ENCODE measurements at places on chromosomes 11 and 22.

DNA sequence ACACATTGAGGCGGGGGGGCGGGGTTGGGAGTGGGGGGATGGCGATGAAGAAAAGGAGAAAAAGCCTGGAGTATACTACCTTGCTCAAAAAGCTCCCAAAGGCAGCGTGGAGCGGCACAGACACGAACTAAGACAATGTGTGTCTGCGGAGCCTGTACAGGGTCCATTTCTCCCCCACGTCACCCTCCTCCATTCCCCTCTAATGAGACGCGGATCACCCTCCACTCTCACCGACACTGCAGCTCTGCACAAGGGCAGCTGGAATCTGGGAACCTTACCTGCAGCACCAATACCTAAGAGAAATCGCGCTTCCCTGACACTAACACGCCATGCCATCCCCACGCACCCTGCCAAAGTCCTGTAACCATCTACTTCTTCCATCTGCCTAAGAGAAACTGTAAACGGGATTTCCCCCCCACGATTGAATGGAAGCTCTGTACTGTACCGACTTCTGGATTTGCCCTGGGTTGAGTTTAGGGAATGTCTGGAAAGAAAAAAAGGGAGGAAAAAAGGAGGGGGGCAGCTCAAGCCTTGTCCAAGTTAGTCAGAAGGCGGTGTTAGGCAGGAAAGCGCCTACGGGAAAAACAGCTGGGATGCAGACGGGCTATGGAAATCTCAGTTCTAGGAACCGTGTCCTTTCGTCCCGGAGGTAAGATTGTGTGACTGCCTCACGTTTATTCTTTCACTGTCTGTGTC lies 125.7 kb upstream of the C11orf58 start:
- no peak for DNase-seq

DNA sequence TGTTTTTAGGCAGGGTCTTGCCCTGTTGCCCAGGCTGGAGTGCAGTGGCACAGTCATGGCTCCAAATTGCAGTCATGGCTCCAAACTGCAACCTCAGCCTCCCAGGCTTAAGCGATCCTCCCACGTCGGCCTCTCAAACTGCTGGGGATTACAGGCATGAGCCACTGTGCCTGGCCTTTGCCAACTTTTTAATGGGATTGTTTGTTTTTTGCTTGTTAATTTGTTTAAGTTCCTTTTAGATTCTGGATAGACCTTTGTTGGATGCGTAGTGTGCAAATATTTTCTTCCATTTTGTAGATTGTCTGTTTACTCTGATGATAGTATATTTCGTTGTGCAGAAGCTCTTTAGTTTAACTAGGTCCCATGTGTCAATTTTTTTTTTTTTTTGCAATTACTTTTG lies 10.0 kb upstream of the SCGB1D1 start:
- no peak for DNase-seq

GRCh38 chr22:22895776-22896445 lies 8.3 kb downstream of the IGLL5 start:
- DNase-seq: no peak

GRCh38 chr11:134124660-134125451 lies 56.0 kb downstream of the JAM3 start:
- DNase-seq: no peak

- DNase-seq: no peak
Observed at GRCh38 chr22:38127869-38128268, 17.4 kb upstream of the BAIAP2L2 start.
